ENCODE measurements at places on chromosomes 4 and X.
A peak's percentile ranks its signal among the peaks of the same experiment; 100 is the strongest.

- no peak for DNase-seq
Observed at GRCh38 chr4:136967069-136967468, 565.2 kb downstream of the PCDH18 start.

DNA sequence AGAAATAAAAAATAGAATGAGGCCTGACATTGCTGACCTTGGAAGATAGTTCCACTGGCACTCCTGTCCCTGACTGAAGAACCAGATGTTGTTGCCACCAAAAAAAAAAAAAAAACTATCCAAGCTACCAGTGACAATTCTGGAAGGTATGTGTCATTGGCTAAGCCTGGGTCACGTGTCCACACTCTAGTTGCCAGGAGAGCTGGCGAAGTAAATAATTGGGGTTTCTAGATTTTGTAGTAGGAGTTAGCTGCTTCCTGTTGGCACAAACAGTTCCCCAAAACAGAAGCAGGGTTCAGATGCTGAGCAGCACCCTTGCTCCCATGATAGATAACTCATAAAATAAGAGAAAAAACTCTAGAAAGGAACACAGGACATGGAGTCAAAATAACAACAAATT lies 20.5 kb downstream of the MND1 start:
- DNase-seq, result no peak

- peak; percentile 61 for DNase-seq
Observed at GRCh38 chrX:131734621-131735020, 190.7 kb downstream of the OR13H1 start.

DNA sequence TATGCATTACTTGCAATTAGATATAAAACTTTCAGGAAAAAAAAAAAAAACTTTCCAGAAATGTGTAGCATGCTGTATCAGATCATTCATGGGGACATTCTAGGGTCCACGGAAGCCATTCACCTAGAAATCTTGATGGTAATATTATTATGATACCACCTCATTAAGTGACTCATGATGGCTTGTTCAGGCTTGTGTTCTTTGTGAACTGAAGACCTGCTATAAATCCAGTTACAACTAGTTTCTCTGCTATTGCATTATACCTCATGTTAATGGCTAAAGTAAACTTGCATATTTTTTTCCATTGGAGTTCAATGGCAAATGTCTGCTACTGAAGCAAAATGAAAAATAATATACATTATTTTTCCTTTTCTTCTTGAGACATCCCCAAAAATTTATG lies 35.3 kb upstream of the PTPN13 start:
- DNase-seq, result no peak

DNA sequence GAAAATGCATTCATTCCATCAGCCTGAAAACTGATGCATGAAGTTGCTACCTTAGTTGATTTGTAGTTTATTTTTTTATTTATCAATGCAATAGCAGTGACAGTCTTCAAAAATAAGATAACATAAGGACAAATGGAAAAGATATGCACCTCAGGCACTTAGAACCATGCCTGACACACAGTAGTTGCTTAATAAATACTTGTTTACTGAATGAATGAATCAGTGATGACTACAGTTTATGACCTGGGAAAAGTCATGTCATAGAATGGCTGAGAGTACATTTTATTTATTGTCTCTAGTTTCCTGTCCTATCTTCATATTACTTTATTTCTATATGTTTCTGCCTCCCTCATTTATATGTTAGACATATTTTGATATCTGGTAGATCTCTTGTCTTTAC lies 171.8 kb downstream of the TLL1 start:
- DNase-seq, result no peak

- no peak for DNase-seq
Observed at GRCh38 chr4:102219129-102219528, 126.2 kb downstream of the SLC39A8 start.

- DNase-seq, result no peak
Observed at GRCh38 chrX:25025615-25026014, 9.8 kb upstream of the ARX start.
